ENCODE measurements at places on chromosomes 2 and 18. TPM values are rescaled to one million over a fixed set of nuclear protein-coding genes. Genes with fewer than 3 reads are reported as not detected.

CCDC141 gene
- 0.54 TPM for total RNA-seq

DNA sequence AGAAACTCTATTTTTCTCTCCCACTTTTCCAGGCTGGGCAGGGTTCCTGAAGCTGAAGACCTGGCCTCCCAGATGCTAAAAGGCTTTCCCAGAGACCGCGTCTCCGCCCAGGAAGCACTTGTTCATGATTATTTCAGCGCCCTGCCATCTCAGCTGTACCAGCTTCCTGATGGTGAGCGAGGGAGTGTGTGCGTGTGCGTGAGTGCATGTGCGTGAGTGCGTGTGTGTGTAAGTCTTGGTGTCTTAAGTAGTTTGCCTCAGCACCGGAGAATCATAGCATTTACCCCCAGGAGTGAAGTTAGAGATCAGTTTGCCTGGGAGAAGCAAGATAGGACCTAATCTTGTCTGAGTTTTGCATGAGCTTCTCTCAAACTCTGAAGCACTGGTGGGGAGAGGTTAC, 73.7 kb downstream of the CDK15 start:
- DNase-seq: no peak

DNA sequence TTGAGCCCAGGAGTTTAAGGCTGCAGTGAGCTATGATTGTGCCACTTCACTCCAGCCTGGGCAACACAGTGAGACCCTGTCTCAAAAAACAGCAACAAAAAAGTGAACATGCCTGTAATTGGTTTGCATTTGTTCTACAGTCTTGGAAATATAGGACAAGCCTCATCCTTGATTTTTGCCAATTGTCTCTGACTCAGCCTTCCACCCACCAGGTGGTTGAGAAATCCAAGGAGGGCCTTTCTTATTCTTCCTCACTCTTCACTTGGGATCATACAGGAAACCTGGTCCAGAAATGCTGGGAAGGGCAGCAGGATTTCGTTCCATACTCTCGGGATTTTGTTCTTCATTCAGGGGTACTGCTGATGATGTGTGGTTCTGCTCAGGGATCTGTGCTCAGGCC, 94.6 kb downstream of the CDC42EP3 start:
- DNase-seq: no peak

TUBB8B gene
- not detected for total RNA-seq

DNA sequence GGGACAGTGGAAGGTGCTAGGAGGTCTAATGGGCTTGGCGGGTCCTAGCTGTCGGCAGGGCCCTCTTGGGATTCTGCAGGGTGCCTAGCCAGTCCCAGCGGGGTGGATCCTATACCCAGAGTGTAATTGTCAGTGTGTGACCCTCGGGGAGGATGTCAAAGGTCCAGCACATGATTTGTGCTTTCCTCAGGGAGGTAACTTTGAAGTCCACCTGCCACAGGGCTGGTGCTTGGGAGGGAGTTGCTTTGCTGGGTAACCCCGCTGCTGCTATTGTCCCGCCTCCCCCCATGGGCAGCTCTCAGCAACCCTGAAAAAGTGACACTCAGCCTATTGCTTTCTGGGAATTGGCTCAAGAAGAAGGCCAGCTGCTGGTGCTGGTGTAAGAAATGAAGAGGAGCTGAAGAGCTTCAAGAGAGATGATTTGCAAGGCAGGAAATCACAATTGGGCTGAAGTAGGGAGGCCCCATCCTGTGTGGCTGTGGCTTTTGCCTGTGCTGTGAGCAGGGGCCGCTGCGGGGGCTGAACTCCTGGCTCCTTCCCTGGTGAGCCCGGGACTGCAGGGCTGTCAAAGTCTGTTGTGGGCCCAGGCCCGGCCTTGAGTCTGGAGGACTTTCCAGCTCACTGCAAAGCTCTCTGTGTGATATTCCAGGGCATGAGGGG, 36.4 kb downstream of the EMILIN2 start:
- no peak for DNase-seq

DNA sequence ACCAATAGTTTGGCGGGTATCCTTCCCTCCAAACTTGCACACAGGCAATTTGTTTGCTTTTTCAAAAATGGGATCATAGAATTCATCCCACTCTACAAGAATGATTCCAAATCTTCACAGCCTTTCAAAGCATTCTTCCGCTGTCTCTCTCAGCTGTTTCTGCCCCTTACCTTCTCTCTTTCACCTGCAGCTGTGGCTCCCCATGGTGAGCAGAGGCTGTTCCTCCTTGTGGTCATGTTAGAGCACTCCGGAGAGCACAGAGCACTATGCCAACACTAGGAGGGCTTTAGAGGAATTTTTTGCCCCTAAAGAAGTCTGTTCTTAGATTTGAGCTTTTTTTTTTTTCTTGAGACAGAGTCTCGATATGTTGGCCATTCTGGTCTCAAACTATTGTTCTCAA, 30.4 kb downstream of the MTHFD2 start:
- DNase-seq: no peak

RNF125 gene
- total RNA-seq: 8.9 TPM

LRRTM4 gene
- total RNA-seq: not detected

DNA sequence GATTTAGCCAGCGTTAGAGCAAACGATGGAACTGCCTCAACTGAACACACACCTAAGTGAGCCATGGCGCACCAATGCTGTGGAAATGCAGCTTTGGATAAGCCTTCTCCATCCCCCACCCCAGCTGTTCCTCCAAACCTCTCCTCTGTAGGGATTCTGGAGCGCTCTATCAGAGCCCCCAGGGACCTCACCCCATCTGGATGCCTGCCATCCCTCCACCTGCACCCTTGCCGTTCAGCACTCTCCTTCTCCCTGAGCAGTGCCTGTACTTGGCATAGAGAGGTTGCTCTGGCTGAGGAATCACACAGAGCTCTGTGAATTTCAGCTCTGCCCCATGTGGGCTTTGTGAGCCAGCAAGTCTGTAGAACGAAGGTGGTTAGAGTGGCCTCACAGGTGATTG, 42.8 kb upstream of the INHBB start:
- DNase-seq: no peak

DNA sequence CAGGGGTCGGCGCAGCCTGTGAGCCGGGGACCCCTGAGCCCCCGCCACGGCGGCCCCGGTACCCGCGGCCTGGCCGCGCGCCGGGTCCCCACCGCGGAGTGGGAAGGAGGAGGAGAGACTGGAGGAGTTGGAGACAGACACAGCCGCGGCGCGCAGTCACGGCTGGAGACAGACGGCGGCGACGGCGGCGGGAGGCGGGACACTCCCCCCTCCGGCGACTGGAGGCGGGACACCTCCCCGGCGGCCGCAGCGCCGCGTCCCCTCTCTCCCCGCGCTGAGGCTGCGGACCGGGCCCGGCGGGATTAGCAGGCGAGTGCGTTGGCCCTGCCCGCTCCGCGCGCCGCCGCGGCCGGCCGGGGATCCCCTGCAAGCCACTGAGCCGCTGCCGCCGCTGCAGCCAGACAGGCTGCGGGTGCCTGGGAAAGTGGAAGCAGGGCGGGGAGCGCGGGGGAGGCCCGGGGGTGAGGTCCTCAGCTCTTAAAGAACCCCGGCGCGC, 1.0 kb upstream of the LDLRAD4 start:
- peak; percentile 69 for DNase-seq

GRCh38 chr2:1736045-1736444, 8.3 kb downstream of the PXDN start:
- no peak for DNase-seq

DNA sequence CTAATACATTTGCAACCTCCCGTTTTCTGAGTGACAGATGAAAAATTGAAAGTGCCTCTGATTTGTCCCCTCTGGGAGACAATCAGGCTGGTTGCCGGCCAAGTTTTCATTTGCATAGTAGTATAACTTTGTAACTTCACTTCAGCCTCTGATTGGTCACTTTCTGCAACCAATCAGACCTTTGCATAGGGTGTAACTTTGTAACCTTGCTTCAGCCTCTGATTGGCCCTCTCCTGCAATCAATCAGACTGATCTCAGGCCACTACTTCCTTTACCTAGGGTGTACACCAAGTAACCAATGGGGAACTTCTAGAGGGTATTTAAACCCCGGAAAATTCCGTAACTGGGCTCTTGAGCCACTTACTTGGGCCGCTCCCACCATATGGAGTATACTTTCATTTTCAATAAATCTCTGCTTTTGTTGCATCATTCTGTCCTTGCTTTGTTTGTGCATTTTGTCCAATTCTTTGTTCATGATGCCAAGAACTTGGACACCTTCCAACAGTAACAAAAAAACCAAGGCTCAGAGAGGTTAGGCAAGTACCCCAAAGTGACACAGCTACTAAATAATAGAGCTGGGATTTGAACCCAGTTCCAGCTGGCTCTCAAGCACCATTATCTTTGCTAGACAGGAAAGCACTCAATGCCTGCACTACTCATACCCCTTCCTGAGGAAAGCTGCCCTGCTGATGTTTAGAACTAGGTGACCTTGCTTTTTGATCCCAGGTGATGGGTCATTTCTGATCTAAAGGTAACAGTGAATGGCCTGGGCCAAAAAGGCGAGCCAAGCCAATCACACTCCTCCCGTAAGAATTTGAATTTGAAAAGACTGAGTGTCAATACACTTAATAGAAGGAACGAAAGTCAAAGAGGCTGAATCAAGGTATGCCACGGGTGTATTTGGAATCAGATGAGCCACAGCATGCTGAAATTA, 10.9 kb upstream of the MYOM1 start:
- peak; percentile 24 for DNase-seq

- DNase-seq: no peak
Measured at GRCh38 chr2:101357376-101357775, 29.9 kb downstream of the CREG2 start.

DNA sequence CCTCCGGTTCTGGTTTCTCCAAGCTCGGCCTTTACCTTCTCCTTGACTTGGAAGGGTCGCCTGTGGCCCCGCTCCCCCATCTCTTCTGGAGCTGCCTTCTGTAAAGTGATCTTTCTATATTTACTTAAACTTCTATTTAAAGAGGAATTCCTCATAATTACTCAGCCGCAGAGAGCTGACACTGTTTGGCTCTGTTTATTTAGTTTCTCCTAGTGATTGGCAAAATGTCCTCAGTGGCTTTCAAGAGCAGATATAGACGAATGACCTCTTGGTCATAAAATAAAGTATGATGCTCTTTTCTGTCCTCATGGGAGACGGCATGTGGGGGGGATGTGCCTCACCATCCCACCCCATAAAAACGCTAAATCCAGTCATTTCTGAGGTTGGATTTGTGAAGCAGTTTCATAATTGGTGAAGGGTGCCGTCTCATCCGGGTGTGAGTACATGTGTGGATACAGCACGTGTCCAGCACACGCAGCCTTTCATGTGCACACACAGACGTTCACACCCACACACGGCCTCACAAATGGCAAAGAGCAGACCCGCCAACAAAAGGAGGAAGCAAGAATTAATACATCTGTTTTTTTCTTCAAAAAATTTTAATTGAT, 43.4 kb upstream of the SMAD7 start:
- DNase-seq: no peak

GRCh38 chr2:172969166-172969565, 106.5 kb upstream of the MAP3K20 start:
- no peak for DNase-seq

TOGARAM2 gene
- 3.5 TPM for total RNA-seq

DNA sequence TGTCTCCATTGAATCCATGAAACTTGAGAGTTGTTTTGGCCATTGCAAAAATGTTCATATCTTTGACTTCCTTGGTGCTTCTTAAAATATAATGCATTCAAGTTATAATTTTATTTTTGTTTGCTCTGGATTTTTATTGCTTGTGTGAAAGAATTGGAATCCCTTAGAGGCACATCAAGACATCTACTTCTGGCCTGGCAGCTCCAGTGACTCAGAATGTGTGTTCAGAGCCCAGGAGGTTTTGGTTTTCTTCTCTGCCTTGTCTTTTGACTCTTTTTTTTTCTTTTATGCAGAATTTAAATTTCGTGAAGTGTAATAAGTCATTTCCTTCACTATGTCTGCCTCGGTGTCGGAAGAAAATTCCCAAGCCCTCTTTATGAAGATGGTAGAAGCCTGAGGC, 180.2 kb downstream of the LTBP1 start:
- no peak for DNase-seq

DNA sequence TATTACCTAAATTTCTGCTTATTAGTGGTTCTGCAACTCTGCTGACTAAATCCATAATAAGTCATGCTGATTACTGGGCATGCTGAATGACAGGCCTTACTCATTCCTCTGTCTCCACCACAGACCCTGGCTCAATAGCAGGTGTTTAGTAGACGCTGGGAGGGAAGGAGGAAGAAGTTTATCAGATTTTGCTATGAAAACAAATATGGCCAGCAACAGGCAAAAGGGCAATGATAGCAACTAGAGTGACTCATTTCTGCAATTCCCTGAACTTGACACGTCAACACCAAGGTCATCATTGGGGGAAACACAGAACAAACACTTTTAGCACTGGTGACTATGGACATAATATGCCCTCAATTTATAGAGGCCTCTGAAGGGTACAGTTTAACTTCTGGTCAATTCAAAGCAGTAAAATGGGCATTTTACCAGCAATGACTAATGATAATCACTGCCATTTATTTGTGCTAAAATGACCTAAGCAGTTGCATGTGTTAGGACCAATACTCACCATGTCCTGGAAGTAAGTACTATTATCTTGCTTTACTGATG, 35.2 kb downstream of the TMEM163 start:
- DNase-seq: peak; percentile 74

DNA sequence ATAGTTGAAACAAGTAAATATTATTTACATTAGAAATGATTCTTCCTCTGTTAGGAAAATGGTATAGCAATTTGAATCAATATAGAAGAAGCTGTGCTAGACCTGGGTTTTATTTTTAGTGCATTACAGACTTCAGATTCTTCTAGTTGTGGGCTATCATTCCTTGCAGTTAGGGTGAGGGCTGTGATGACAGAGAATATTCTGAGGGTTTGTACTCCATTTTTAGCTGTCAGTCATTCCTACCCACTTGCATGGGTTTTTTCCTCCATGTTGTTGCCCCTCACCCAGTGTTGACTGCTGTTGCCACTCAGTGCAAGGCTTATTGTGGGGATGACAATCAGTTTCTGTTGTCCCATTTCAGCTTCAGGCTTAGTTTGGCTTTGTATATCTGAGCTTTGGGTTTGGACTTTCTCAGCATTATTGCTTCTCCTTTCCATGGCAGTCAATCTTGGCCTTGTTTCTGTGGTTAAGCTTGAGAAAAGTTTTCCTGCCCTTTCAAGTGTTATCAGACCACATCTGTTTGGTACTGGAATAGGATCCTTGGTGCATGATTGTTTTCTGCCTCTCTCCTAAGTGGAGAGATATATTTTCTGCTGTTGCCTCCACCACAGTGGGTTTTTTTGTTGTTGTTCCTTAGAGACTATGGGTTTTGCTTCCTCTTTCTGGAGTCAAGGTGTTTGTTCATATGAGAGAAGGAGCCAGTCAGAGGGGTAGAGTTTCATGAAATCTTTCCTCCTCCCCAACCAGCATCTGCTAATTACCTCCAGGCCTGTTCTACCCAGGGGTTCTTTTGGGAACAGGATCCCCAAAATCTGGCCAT, 312.7 kb upstream of the CWC22 start:
- no peak for DNase-seq

DNA sequence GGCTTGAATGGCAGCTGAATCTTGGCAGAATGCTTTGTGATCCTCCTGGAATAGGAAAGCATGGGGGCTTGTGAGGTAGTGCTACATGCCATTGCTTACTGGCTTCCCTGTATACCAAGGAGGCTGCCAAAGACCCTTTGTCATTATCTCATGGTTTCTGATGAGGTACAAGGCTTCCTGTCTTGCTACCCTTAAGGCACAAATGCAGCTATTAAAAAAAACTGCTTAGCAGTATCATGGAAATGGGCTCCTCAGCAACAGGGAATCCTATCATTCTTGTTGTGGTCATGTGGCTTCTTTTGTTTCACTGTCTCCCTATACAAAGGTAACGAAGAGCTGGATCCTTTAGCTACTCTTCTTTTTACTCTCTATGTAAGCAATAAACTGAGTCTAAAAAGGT, 6.6 kb upstream of the KANSL1L start:
- no peak for DNase-seq

KCNG2 gene
- total RNA-seq: 14.8 TPM

GRCh38 chr2:33321876-33322483, 154.5 kb upstream of the RASGRP3 start:
- no peak for DNase-seq

SPP2 gene
- total RNA-seq: not detected

Data from hematopoietic multipotent progenitor cell (in vitro differentiated cells).